Pancreas (tissue), 10 donors: ENCODE measurements at places on chromosomes 1 and 21.
A peak's percentile ranks its signal among the peaks of the same experiment; 100 is the strongest.

GRCh38 chr1:46513536-46513935 is 23.9 kb downstream of the DMBX1 start:
- DNase-seq: no peak

DNA sequence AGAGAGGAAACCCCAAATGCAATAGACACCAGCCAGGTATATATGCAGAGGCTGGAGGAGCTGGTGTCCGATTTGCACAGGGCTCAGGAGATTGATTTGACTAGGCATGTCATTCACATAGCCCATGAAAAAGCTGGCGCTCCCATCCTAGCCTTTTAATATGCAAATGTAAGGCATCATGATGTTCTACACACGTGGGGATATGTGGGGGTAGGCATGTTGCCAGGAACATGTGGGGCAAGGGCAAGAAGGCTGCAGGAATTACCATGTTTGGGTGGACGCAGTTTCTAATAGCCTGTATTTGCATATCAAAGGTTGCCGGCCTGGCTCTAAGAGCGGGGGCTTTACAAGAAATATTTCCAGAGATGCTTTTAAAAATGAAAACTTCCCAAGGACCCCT is 11.7 kb upstream of the SH3GLB1 start:
- no peak for DNase-seq

DNA sequence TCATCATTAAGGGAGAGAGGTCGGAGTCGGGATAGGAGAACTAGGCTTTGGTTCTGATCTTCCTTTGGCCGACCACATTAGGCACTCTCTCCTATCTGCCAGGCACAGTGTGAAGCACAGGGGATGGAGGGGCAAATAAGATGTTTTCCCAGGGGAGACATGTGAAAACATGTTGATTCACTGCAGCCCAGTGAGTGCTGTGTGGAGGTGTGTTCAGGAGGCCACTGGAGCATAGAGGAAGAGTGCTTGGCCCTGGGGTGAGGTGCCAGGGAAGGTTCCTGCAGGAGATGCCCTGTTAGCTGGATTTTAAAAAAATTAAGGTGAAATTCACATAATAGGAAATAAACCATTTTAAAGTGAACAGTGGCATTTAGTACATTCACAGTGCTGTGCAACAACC is 3.7 kb downstream of the VANGL2 start:
- no peak for DNase-seq

GRCh38 chr1:157142765-157143423 is 4.7 kb upstream of the ETV3 start:
- no peak for DNase-seq

- DNase-seq: peak; percentile 79
Observed at GRCh38 chr1:223363856-223364684, at the start of gene SUSD4. TSS of gene SUSD4 (minus strand) at chr1:223364176. CDS start at chr1:223363425, 751 bp downstream.

DNA sequence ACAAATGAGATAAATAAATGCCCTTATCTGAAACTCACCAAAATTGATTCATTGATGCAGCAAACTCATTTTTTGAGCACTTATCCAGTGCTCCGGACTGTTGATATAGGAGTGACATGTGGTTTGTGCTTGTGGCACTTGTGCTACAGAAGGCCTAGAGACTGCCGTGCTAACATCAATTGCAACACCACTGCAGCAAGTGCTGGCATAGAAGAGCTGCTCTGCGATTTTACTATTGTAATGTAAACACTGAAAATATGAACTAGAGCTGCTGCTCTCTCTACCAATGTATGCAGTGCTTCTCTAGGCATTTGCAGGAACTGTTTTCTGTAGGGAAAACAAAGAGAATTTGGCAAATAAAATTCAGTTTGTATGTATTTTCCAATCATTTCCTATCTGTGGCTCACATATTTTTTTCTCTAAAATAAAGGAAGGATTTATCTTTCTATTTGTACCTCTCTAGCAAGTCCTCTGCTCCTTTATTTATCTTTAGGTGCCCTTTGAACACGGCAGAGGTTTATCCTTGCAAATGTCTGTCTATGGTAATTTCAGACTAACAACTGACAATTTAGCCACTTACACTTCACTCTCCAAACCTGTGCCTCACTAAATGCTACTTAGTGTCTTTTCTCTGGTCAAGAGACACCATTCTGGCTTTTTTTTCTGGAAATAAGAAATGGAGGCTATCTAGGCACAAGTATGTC is 409.5 kb upstream of the ADGRL2 start:
- DNase-seq: no peak

DNA sequence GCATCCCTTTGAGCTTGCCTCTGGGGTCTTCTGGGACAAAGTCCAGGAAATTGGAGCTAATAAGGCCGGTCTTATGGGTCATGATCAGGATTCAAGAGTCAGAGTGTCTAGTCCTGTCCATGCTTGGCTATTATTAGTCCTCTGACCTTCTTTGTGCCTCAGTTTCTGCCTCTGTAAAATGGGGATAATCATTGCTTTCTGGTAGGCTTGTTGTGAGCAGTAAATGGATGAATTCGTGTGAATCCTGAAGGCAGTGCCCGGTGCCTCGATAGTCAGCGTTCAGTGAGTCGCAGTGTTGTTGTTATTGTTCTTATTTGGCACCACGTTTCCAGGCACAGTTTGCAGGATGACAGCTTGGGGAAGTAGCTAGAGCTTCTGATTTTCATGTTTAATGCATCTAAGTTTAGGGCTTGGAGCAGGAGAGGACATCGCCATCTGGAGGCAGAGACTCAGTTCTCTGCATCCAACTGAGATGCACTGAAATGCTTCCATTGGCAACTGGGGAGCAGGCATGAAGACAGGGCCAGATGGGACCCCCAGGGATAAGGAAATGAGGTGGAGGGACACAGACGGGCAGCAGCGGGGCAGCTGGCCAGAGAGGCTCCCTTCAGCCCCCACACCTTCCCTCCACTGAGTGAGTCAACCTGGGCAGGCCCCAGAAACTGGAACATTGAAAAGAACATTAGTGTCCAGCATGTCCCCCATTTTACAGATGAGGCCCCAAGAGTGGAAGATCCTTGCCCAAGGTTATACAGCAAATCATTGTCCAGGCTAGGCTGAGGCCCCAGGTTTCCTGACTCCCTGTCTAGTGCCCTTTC is 160.3 kb downstream of the PTPRU start:
- no peak for DNase-seq

DNA sequence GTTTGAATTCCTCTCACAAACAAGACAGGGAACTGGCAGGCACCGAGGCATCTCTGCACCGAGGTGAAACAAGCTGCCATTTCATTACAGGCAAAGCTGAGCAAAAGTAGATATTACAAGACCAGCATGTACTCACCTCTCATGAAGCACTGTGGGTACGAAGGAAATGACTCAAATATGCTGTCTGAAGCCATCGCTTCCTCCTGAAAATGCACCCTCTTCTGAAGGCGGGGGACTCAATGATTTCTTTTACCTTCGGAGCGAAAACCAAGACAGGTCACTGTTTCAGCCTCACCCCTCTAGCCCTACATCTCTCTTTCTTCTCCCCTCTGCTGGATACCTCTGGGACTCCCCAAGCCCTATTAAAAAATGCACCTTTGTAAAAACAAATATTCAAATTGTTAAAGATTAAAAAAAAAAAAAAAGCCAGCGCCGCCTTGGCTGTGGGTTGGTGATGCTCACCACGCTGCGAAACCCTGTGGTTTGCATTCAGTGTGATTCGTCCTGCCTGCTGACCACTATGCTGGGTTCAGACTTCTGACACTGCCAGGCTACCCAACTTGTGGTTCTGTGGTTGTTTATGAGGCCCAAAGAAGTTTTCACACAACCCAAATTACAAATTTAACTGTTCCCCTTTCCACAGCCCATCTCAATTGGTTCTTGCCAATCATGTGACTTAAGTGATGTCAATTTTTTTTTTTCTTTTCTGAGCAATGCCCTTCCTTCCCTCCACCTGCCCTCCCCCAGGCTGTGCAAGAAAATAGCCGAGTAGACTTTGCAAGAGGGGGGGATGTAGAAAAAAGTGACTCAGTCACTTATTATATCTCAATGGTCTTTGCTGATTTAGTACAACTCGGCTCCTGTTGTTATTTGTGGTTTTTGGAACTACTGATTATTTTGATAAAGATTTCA is at the start of gene RUNX1:
Gene RUNX1, minus strand, starts transcription at position 597 of the 912 bp plus-strand sequence.
- no peak for DNase-seq

DNA sequence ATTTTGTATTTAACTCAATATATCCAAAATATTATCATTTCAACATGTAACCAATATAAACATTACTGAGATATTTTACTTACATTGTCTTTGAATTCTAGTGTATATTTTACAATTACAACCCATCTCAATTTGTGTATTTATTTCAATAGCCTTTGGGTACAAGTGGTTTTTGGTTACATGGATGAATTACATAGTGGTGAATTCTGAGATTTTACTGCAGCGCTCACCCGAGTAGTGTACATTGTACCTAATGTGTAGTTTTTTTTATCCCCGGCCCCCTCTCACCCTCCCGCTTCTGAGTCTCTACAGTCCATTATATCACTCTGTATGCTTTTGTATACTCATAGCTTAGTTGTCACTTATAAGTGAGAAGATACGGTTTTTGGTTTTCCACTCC is 117.0 kb upstream of the GALNT2 start:
- DNase-seq: no peak
